ENCODE measurements at places on chromosomes 2 and 18.

DNA sequence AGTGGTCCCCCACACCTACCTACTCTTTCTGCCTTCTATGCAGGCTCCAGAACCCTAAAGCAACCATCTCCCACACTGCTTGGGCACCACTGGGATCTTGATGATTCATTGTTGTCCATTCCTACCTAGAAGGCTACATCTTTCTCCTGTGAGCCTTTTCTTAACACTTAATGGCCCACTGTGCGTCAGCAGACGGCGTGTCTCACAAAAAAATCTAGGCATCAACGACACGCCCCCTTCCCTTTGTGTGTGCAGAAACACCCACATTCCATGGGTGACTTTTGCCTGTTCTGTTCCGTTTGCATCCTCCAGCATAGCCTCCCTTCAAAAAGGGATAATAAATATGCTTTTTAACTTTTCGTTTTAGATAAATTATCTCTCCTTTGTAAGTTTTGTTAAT lies 99.7 kb upstream of the CYRIA start:
- no peak for DNase-seq

GRCh38 chr18:75154997-75155396 lies 53.9 kb downstream of the PTGR3 start:
- DNase-seq = no peak

DNA sequence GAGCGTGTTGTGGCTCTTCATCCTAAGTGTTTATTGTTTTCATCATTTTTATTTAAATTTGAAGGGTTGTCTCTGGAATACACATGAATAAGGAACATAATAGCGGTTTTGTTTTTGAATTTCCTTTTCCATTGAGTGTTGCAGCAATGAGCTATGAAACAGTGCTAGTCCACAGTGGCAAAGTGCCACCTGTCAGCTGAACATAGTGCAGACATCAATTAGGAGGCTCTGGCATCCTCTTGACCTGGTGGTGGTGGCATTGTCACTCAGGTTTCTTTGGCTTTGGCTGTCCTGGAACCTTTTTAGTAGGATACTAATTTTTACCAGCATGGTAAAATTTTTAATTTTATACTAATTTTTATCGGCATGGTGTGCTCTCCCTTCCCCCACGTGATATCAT lies 63.2 kb downstream of the UGGT1 start:
- DNase-seq = no peak

GRCh38 chr2:8312861-8313830 lies 368.7 kb upstream of the ID2 start:
- no peak for DNase-seq

- no peak for DNase-seq
Measured at GRCh38 chr18:49847524-49847923, 34.2 kb upstream of the ACAA2 start.

DNA sequence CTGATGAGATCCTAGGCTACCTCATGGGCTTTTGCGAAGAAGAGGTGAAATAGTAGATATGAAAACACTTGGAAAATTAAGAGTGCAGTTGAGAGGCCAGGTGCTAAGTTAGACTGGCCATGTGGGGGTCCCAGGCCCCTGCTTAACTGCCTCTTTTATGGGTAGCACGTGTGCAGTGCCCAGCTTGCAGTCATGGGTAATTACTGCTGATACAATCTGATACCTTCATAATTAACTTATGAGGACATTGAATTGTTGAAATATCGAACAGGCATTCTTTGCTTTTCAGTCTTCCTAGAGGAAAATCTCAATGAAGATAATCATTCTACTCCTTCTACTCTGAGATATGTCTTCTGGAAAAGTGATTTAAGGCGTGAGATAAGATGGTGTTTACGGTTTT lies 11.6 kb downstream of the TRAF3IP1 start:
- DNase-seq = no peak

DNA sequence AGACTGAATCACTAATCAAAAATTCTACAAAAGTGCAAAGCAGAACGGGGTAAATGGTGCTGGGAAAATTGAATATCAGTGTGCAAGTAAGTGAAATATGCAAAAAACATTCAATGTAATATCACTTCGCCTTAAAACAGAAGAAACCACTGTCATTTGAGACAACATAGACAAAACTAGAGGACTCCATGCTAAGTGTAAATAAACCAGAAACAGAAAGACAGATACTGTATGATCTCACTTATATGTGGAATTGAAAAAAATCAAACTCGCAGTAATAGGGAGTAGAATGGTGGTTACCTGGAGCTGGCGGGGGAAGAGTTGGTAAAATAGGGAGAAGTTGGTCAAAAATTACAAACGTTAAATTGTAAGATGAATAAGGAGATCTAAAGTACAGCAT lies 1420.0 kb upstream of the CDH2 start:
- DNase-seq = no peak

DNA sequence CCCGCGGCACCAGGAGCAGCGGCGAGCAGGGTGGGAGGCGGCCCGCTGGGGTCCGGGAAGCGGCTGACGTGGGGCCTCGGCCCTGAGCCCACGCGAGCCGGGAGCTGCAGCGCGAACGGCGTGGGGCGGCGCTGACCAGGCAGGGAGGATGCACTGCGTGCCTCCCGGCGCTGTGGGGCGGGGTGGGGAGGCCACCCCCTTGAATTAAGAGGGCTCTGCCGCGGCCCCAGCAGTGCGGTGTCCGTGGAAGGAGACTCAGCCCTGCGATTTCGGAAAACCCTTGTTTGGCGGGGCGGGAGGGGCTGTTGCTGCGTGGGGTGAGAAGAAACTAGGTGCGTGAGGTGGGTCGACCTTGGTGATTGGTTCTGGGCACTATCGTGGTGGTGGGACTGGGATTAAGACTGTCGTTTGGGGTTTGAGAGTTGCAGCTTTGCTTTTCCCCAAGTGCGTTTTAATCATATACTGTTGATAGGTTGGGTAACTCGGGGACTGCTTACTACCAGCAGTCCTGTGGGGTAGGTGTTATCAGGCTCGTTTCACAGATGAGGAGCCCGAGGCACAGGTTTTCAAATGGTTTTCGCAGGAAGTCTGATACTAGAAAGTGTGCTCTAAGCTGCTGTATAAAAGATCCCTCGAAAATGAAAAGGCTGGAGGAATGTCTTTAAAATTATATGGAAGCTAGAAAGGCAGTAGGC lies 722 bp downstream of the ACSL3 start:
- no peak for DNase-seq

GRCh38 chr18:551404-552061 lies 28.6 kb upstream of the CETN1 start:
- no peak for DNase-seq

GRCh38 chr2:66753257-66753656 lies 318.3 kb downstream of the MEIS1 start:
- DNase-seq = no peak

DNA sequence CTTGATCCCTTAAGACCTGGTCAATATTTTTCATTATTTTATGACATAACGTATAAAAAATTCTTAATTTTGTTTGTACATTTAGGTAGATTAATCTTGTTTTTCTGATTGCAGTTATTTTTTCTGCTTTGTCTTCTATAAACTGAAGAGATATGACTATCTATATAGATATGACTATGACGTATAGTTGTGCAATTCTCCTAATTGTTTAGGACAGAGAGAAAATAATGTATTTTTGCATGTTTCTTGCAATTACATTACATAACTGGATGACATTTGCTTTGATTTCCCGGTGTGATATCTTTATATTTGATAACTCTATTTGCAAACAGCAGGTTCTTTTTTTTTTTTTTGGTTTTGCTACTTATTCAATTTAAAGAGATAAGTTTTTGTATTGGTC lies 310.2 kb upstream of the REG3G start:
- no peak for DNase-seq

All from keratinocyte (primary cell).